ENCODE measurements at places on chromosomes 4 and X.

DNA sequence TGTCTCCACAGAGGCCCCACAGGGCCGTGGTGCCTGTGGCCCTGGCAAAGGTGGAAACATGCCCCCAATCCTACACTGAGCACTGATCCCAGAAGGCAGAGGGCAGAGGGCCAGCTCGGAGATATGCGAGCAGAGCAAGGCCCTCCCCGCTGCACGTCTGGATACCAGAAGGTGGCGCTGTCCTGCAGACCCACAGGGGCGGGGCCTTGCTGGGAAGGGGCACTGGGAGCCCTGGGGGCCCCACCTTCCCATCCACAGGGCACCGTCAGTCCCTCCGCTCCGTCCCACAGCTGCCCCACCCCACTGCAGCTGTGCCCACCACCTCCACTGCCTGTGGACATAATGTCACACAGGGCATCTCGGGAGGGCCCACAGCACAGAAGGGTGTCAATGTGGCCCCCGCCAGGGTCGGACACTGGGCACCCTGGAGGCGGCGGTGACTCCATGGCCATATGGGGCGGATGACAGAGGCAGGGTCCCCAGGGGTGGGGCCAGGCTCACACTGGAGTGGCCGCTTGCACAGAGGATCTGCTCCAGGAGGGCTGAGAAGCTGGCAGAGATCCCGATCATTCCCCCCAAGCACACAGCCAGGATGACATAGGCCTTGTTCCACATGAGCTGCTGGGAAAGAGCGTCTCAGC is 4.8 kb downstream of the SLC49A3 start:
- peak; percentile 69 for DNase-seq

GRCh38 chrX:129925305-129926092 is 19.5 kb downstream of the UTP14A start:
- DNase-seq, result peak; percentile 50

DNA sequence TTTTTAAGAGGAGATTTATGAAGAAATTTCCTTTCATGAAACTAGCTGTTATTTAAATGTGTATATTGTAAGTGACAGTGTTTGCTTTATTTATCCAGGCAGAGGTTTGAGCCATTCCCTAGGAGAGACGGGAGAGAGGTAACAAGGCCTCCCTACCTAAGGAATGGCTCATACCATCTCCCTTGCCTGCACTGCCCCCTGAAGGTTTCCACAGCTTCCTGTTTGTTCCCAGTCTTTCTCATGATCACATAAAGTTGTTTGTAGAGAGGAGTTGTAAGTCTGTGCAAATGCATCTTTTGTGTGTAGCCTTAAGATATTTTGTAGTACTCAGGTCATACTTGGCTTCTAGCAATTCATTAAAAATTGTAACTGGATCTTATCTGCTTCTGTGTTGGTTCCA is 1504.5 kb upstream of the PCDH10 start:
- no peak for DNase-seq

GRCh38 chr4:94447754-94448411 is 3.9 kb upstream of the PDLIM5 start:
- no peak for DNase-seq
